Muscle of leg (tissue), 16 donors: ENCODE measurements at places on chromosomes 5 and 9.
A peak's percentile ranks its signal among the peaks of the same experiment; 100 is the strongest.

GRCh38 chr5:144370273-144370672 is 199.6 kb downstream of the KCTD16 start:
- peak; percentile 8 for DNase-seq

GRCh38 chr9:88390371-88390990 is 2.2 kb downstream of the SPIN1 start:
- DNase-seq: peak; percentile 31

GRCh38 chr5:61675015-61675692 is 343.1 kb downstream of the ZSWIM6 start:
- no peak for DNase-seq

DNA sequence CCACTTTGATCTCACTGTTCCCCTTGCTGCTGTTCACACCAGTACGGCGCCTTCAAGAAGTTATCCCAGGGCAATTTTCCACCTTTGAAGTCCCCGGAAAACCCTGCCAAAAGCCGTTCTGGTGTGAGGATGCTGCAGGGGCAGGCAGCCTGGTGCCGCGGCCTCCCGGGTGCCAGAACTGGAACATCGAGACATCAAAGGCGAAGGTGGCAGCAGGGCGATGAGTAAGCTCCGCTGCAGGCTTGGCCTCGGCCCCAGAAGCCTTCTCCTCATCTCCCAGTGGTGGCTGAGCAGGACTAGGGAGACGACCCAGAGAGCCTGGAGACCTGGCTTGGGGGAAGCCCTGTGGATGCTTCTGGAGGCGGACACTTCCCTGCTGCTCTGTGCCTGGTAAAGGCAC is 115.3 kb upstream of the MSX2 start:
- DNase-seq: no peak

DNA sequence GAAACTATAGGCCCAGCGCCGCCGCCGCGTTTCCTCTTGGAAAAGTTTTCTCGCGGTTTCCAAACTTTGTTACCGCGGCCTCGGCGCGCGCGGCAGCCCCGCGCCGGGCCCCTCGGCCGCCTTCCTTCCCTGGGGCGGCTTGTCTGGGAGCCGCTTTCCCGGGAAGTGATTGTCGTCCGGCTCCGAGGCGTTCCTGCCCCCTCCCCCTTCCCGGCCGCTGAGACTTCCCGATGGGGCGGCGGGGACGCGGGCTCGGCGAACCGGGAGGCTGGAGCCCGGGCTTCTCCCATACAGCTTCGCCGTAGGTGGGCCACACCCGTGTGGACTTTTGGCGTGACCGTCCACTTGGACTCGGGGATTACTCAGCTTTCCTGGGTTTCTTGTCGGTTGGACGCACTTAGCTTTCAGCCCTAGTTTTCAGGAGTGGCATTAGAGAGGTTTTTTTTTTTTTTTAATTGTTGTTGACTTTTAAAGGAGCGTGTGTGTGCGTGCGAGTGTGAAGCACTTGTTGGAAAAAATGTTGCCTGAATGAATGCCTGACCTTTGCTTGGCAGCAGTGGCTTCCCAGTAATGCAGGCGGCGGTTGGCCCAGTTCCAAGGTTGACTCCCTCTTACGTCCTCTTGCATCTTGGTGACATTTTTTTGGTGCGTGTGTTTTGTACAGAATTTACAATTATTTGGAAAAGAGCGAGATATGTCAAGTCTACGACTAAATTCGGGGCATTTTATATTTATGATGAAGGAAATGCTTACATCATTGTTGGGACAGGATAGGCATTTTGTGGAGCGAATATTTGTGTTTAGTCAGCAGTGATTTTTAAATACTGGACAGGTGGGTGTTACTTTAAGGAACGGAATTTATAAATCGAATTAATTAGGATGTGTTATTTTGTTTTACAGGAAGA is 821 bp downstream of the CTNNA1 start:
- peak; percentile 95 for DNase-seq

DNA sequence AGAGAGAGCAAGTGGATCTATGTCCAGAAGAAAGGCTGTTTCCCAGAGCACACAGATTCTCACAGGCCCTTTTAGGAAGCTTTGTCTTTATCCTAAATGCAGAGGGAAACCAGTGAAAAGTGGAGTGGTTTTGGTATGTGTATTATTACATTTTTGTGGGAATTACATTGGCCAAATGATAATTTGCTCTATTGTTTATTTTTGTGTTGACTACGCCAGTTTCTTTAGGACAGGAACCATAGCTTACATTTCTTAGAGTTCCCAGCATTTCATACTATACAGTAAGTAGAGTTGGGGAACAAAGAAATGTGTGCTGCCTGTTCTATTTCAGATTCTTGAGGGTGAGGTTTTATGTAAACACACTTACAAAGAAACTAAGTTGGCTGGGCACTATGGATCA is 29.4 kb upstream of the SPATA31D4 start:
- no peak for DNase-seq

- DNase-seq: no peak
Measured at GRCh38 chr9:92666236-92666635, 3.7 kb downstream of the IPPK start.
